ENCODE measurements at places on chromosomes 3 and 15.

DNA sequence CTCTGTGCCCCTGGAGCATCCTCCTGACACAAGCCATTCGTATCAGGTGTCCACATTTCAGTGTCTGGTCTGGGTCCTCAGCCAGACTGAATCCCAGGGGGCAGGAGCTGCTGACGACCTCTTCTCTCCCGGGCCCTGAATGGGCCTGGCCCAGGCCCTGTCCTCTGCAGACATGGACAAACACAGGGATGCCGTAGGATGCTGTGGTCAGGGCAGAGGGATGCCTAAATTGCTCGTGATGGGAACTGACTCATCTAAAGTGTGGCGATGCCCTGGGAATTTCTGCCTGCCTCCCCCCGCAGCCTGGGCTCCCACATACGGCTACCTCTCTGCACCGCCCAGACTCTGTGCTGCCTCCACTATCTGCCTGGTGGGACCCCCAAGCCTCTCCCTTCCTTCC, 58.5 kb upstream of the CTSH start:
- DNase-seq = no peak

DNA sequence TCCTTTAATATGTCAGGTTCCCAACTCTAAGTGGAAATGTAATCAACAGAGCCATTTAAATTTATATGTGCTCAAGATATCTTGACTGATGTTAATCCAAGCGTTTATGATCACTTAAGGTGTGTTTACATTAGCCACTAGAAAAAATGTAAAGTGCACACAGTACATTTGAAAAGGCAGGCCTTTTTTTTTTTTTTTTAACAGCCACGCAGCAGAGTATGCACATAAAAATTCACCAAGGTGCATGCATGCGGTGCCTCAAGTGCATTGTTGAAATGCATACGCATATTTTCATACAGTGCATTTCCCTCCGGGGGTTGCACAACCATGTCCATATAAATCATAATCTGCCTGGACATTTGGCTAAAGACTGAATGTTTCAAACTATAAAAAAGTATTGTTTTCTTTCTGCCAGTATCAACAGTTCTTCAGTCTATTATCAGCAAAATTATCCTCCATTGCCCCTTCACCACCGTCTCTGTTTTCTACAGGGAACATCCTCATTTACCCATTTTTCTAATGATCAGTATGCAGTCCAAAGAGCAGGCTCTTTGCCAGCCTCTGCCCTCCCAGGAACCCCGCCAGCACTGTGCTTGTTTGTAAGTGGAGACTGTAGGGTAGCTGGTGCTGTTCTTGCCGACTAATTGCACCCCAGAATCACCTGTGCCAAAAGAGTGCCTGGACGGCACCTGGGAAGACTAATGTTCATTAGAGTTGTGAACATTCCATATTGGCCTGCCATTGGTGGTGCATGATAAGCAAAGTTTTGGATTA, 611.2 kb upstream of the CFAP20DC start:
- no peak for DNase-seq

DNA sequence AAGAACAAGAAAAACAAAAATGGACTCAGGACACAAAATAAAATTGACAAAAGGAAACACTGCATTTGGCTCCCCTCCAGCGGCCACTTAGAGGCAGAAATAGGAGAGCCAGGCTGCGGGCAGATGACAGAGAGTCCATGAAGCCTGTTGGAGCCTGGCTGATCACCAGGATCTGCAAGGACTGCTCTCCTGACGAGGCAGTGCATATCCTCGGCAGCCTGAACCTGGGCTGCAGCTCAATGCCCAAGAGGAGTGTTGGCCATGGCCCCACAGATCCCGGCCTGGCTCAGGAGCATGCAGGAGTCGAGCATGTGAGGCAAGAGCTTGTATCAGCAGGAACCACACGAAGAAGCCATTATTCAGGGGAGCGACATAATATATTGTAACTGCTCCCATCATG, 199.8 kb downstream of the STT3B start:
- no peak for DNase-seq

DNA sequence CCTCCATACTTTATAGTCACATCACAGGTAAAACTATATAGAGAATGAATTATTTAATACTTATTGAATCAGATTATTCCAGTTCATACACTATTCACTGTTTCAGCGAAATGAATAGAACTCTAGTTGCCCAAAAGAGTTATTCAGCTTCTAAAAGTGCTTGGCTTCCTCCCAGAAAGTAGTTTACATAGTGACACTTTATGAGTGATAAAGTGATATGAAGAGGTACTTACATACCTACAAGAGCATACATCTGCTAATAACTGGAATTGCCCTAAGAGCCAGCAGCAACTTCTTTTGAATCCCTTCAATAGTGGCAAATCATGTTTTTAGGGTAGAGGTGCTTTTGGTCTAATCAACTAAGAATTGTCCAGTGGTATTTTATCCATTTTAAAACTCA, 635.1 kb upstream of the AGTR1 start:
- no peak for DNase-seq

- DNase-seq = no peak
These were observed 6.8 kb downstream of the UBL7 start for GRCh38 chr15:74453925-74454763.

GRCh38 chr3:134542287-134542958, 56.6 kb downstream of the CEP63 start:
- DNase-seq = no peak

DNA sequence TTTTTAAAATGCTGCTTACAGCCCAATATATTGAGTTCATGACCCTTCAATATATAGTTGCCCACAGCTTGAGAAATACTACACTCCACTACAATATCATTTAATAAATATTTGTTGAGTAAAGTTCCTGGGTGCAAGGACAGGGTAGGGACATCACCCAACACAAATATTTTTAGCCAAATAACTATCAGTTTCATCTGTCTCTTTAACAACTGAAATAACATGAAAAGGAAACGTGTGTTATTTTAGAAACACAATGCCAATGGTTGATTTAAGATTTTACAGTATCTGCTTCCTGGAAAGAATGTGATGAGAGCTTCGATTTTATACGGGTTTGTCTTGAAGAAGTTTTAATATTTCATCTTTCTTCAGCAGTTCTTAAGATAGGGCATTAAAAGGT, 67.7 kb upstream of the CDV3 start:
- DNase-seq = no peak

GRCh38 chr3:25723802-25724201, 59.1 kb upstream of the TOP2B start:
- DNase-seq = no peak

DNA sequence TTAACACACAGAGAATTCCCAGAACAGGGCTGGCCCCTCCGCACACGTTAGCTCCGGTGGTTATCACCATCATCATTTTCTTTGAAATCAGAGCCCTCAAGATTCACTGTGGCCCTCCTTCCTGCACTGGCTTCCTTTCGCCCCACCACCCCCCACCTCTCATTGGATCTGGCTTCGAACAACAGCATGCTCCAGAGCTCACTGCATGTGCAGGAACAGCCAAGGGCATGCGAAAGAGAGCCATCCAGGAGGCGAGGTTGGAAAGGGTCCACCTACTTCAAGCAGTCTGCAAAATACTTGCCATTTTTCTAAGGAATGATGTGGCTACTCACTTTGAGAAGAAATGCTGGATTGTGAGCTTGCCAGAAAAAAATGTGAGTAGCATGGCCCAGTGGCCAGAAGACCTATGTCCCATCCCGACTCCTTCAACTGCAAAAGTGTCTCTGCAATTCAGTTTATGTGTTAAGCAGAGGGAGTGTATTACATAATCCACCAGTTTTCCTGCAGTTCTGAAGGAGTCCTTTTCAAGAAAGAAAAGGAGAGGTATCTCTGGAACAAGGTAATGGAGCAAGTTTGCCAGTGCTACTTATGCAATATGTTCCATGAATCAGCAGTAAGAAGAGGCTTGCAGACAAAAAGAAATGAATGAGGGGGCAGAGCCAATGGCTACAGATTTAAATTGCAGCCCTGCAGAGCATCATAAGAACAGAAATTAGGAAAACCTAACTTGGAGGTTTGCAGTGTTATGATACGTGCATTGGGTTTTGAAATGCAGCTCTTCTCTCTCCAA, 92.8 kb downstream of the OCA2 start:
- no peak for DNase-seq

- no peak for DNase-seq
These were observed 23.4 kb upstream of the SLC2A2 start for GRCh38 chr3:171049861-171050444.

DNA sequence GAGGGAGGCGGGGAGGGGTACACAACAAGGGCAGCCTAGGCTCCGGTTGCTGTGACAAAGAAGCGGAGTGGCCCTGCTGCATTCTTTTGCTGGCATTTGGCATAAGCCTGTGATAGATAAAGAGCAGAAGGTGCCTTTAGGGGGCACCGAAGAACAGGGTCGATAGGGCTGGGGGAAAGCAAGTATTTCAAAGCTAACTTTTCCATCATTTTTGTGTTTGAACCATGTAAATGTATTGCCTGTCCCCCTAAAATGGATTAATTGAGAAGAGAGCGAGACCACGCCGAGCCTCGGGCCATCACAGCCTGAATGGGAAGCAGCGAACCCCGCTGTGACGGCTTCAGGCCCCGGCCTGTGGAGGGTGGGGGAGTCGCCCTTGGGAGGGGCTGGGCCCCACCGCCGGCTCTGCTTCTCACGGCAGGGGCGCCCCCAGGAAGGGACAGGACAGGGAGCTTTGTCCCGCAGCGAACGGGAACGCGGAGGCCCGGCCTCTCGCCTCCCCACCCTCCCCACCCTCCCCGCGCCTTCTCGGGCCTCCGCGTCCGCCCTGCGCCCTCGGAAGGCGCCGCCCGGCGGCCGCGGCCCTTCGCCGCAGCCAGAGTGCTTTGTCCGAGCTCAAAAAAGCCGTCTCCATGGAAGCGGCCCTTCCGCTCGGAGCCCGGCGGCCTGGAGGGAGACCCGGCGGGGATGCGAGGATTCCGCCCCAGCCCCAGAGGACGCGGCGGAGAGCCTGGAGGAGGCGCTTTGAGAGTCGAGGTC, 32.4 kb upstream of the ALDH1L1 start:
- no peak for DNase-seq

GRCh38 chr3:178260887-178261565, 275.2 kb upstream of the KCNMB2 start:
- no peak for DNase-seq

All from activated naive CD4-positive, alpha-beta T cell (primary cell).